ENCODE measurements at places on chromosomes 16 and 17. TPM values are rescaled to one million over a fixed set of nuclear protein-coding genes. Genes with fewer than 3 reads are reported as not detected.

The CCL4 gene
- total RNA-seq: 2.8 TPM

DNA sequence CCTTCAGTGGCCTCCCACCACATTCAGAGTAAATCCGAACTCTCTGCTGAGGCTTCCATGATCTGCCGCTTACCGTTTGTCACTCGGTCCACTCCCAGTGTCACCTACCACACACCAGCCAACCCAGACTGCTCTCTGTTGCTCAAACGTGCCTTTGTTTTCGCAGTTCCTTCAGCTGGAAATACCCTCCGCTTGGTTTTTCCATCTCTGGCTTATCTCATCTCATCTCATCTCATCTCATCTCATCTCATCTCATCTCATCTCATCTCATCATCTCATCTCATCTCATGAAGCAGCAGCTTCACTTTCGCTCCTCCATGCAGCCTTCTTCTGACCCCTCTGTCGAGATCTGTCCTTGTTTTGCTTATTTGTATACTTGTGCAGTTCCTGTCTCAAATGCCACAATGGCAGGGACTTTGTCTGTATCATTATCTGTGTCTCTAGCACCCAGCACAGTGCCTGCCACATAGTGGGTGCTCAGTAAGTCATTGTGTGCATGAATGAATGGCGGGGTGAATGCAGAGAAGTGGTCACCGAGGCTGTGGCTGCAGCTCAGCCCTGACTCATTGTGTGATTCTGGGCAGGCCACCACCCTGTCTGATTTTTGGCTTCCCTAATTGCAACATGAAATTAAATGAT is 3.8 kb upstream of the SNX20 start:
- DNase-seq: no peak
- H3K27me3 ChIP-seq: no peaks in the 10 kb centered on the region
- H3K27ac ChIP-seq: no peak overlapping the region
- H3K4me3 ChIP-seq: no peak overlapping the region

- H3K27ac ChIP-seq: peak overlapping the region; percentile 2
- H3K4me3 ChIP-seq: no peak overlapping the region
- no peaks in the 10 kb centered on the region for H3K36me3 ChIP-seq
- H3K27me3 ChIP-seq: no peaks in the 10 kb centered on the region
- no peak for DNase-seq
- peaks cover 8% of the 10 kb centered on the region for H3K4me1 ChIP-seq
Observed at GRCh38 chr16:75377729-75378386, 55.4 kb downstream of the CFDP1 start.

DNA sequence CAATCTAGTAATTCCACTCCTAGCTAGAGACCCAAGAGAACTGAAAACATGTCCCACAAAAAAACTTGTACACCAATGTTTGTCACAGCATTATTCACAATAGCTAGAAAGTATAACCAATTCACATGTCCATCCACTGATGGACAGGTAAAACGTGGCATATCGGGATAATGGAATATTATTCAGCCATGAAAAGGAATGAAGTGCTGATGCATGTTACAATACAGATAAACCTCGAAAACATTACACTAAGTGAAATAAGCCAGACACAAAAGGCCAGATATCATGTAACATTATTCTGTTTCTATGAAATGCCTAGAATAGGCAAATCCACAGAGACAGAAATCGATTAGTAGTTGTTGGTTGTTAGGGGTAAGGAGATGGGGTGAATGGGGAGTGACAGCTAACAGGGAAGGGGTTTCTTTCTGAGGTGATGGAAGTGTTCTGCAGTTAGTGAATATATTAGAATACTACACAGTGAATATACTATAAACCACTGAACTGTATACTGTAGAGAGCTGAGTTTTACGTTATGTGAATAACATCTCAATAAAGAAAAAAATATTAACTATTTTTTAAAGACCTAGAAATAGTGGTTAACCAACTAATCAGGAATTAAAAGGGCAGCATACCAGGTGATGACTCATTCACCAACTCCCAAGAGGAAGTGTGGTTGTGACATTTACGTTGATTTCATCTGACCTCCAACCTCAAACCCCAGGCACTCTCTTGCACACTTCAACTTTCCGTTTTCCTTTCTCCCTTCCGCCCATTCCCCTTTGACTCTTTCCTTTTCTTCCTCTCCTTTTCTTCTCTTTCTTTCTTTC is 48.6 kb downstream of the GAS7 start:
- no peak overlapping the region for H3K27ac ChIP-seq
- H3K36me3 ChIP-seq: no peaks in the 10 kb centered on the region
- no peaks in the 10 kb centered on the region for H3K4me1 ChIP-seq
- DNase-seq: no peak
- H3K27me3 ChIP-seq: no peaks in the 10 kb centered on the region
- no peak overlapping the region for H3K4me3 ChIP-seq

DNA sequence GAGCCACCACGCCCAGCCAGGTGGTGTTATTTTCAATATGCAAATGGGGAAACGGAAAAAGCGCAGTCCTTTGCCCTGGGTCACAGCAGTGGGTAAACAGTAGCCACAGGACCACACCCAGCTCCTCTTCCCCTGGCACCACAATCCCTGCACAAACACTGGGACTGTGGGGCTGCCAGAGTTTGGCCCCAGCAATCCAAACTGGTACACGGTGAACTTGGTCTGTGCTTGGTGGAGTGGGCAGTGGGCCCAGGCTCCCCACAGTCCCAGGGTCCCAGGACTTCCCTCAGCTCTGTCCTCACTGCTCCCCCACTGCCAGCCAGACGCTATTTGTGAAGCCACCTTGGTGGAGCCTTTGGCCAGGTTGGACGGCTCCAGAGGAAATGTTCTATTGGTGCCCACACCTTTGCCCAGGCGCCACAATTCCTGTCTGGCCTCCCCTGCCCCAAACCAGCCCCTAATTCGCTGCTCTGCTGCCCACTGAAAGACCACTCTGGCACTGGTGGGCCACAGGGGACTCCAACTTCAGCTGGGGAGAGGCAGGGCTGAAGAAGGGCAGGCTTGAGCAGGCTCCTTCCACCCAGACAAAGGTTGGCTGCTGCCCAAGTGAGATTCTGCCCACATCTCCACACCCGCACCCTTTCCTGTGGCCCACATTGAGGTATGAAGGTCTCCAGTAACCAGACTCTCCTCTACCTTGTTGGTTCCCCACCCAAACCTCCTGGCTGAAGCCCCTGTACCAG is 2.1 kb downstream of the CHAD start:
- peaks cover 6% of the 10 kb centered on the region for H3K36me3 ChIP-seq
- H3K27me3 ChIP-seq: no peaks in the 10 kb centered on the region
- H3K4me3 ChIP-seq: no peak overlapping the region
- no peak for DNase-seq
- no peaks in the 10 kb centered on the region for H3K4me1 ChIP-seq

DNA sequence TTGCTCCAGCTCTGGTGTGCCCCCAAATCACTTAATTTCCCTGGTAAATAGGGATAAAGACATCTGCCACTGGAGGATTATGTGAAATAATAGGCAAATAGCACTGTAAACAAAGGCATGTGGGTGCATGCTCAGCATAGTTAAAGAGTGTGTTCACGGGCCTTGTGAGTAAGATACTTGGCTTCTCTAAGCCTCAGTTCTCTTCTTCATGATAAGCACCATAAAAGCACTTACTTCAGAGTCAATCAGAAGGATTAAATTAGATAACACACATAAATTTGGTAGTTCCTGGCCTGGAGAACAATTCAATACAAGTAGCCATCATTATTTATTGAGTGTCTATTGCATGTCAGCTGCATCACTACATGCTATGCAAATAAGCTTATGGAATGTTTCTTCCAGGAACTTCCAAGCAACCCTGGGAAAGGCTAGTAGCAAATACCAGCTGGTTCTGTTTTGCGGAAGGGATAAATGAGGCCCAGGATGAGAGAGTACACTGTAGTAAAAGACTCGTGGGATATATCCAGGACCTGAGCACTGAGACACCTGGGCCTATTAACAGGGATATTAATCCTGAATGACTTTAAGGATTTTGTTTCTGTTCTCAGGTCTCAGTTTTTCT is 14.5 kb downstream of the CCL11 start:
- H3K36me3 ChIP-seq: no peaks in the 10 kb centered on the region
- peaks cover 27% of the 10 kb centered on the region for H3K4me1 ChIP-seq
- no peak for DNase-seq
- no peak overlapping the region for H3K4me3 ChIP-seq
- H3K27ac ChIP-seq: no peak overlapping the region
- no peaks in the 10 kb centered on the region for H3K27me3 ChIP-seq

DNA sequence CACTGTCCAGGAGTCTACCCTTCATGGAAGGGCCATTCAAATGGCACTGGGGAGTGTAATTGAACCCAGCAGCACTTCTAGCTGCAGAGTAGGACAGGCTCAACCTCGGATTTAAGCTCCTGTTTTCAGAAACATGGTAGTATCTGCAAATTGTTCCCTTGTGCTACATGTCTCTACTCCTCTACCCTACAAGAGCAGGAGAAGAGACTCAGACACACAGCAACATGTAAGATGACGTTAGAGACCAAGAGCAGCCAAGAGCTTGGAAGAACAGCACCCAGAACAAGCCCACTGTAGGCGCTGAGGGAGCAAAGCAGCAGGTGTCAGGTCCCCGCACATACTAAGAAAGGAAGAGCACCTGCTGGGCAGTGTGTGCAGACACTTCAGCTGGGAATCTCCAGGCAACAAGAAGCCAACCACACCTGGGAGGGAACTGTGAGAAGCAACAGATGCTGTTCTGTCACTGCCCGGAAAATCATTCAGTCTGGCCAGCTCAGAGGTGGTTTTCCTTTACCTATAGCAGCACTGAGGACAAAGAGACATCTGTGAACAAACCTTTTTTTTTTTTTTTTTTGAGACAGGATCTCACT is 35.6 kb upstream of the MNT start:
- no peaks in the 10 kb centered on the region for H3K4me1 ChIP-seq
- peaks cover 52% of the 10 kb centered on the region for H3K36me3 ChIP-seq
- no peaks in the 10 kb centered on the region for H3K27me3 ChIP-seq

GRCh38 chr17:68145088-68145487 is 102.8 kb upstream of the AMZ2 start:
- H3K4me3 ChIP-seq: no peak overlapping the region
- no peaks in the 10 kb centered on the region for H3K27me3 ChIP-seq
- no peak for DNase-seq
- no peaks in the 10 kb centered on the region for H3K4me1 ChIP-seq
- no peak overlapping the region for H3K27ac ChIP-seq

DNA sequence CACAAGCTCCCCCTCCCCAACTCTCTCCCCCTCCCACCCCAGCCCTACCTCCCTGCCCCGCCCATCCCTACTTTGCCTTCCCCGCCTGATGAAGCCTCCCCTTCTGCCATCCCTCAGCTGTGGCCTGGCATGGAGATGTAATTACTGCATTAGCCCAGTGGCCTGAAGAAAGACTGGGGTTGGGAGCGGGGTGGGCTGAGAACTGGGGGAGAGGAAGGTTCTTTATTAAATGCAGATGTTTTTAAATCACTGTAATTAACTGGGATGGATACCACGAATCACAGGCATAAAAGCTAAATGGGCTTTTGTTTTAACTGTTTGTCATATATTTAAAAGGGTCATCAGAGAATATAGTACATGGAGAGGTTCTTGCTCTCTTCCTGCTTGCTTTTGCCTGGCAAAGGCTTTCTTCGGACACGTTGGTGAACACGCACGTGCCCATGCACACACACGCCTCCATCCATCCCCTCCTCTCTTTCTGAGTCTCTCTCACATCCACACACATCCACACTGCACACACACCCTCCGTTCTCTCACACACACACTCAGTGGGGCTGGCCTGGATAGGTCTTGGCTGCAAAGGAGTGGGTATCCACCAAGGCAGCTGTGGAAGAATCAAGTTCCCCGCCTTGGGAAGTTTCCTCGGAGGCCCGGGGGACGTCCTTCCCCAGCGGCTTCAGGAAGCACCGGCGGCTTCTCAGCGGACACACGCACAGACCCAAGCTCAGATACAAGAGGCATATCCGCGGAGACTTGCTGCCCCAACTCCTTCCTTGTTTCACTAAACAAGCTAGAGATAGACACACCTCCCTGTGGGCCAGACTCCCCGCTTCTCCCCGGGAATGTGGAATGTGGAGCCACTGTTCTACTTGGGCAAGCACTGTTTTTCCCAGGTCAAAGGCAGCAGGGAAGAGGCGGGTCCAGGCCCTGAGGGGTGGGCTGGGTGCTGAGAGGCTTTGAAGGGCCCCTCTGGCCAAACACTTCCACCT is 27.4 kb upstream of the TNRC6C start:
- DNase-seq: no peak
- H3K4me1 ChIP-seq: no peaks in the 10 kb centered on the region
- H3K27ac ChIP-seq: no peak overlapping the region
- H3K4me3 ChIP-seq: no peak overlapping the region
- H3K27me3 ChIP-seq: no peaks in the 10 kb centered on the region
